RWPE1 (cell line): ENCODE measurements at places on chromosomes 2 and 18.

GRCh38 chr2:216016581-216016980 is 3.2 kb upstream of the MREG start:
- no peak for DNase-seq

DNA sequence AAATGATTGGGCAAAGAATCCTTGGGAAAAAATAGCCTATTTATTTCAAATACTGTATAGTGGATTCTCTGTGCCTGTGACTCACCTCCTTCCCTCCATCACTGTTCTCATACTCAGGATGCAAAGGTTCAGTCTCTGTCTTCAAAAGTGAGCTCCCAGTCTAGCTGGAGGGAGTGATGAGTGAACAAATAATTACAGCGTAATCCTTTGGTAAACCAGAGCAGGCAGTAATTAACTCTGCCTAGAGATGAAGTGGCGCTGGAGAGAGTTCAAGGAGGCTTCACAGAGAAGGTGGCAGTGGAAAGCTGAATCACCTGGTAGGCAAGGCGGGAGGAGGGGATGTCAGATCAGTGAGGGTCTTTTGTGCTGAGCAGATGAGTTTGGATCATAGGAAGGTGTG is 6.5 kb downstream of the DGUOK start:
- DNase-seq: no peak

DNA sequence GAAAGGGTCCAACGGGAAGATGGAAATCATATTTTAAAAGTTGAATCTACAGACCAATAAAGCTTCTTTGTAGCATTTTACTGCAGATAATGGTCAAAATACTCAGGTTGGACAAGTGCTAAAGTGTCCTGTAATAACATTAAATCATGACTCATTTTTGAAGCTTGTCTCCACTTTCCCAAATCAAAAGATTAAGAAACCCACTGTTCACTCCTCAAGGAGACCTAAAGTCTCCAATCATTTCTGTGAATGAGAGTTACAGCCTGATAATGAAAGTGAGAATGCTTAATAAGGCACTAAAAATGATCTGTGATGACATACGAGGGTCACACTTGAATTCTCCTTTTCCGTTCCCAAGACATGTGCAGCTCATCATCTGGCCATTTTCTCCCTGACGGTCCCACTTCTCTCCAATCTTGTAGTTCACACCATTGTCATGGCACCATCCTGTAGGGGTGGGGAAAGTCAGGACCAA is 53.4 kb downstream of the ATIC start:
- no peak for DNase-seq

DNA sequence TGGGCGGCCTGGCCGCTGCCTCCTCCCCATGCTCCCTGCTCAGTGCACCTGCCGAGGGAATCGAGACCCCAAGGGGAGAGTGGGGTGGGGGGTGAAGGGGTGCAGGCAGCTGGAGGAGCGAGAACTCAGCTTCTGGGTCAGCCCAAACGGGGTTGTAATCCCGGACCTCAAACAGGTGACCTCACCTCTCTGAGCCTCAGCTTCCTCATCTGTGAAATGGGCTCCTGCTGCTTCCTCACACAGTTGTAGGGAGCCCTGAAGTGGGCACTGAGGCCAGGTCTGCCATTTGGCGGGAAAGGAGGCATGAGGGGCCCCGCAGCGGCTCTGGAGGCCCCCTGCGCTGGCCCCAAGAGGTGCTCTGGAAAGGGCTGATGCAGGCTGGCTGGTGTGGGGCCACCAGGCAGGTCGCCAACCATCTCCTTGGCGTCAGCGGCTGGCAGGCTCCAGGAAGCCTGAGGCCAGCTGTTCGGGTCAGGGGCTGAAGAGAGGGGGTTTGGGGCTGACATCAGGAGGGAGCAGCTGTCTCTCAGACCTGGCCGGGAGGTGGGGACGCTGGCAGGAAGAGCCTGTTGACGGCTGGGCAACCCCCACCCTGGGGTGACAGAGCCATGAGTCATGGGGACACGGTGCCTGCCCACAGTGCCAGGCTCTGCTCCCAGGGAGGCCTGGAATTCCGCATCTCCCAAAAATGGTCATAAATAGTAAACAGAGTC is 4.9 kb downstream of the KLHL30 start:
- DNase-seq: peak; percentile 74

DNA sequence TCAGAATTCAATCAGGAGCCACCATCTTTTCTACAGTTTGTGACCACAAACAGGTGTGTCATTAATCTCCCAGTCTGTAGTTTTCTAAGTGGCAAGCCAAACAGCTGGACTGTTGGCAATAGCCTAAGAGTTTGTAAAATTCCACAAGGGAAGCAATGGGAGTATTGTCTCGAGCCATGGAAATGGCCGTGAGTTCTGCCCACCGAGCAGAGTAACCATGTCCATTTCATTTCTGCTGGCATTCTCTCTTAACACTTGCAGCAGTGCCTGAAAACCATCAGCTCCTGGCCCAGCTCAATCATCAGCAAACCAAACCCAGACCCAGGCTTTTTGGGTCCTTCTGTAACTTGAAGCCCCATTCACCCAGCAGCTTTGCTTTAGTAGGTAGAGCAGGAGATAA is 387.8 kb upstream of the CDH7 start:
- DNase-seq: no peak
